ENCODE measurements at places on chromosomes 4 and X. TPM values are rescaled to one million over a fixed set of nuclear protein-coding genes. Genes with fewer than 3 reads are reported as not detected.

The GPM6B gene
- 15.9 TPM for total RNA-seq

The CDKL2 gene
- total RNA-seq, result 13.3 TPM

The IBSP gene
- not detected for total RNA-seq

The DCAF8L2 gene
- total RNA-seq, result not detected

The POLN gene
- total RNA-seq, result 6.1 TPM

The APOO gene
- total RNA-seq, result 15.5 TPM

The MAOA gene
- total RNA-seq, result 14.7 TPM

The DRD5 gene
- 1.2 TPM for total RNA-seq

The STBD1 gene
- total RNA-seq, result 15.4 TPM

The SLC34A2 gene
- 17.4 TPM for total RNA-seq

The MSX1 gene
- 0.82 TPM for total RNA-seq

The MCF2 gene
- total RNA-seq, result 1.2 TPM

The SPANXA2 gene
- total RNA-seq, result not detected

The PPP2R2C gene
- total RNA-seq, result 1.1 TPM

The SPANXC gene
- not detected for total RNA-seq
